CD14-positive monocyte (primary cell): ENCODE measurements at places on chromosomes 2 and 18.
A peak's percentile ranks its signal among the peaks of the same experiment; 100 is the strongest.

DNA sequence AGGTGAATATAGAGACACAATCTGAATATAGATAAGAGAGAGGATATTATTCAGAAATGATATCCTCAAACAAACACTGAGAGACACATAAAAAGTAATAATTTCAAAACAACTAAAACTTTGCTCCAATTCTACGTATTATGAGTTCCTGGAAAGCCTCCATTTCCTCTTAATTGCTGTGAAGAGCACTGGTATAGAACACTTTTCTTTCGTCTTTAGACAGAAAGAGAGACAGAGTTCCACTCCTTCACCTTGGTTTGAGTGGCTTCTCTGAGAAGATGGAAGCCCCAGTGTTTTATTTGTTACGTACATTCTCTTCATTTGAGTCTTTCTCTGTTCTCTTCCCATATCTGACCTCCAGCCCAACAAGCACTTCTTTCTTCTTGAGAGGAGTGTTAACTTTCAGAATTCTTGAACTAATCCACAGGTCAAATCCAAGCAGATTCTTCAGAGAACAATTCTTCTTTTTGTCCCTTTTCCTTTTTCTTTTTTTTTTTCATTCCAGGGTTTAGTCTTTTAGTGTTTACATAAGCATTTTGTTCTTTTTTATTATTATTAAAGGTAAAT is 6.4 kb upstream of the PIK3C3 start:
- no peak overlapping the region for H3K4me3 ChIP-seq
- DNase-seq = no peak
- no peaks in the 10 kb centered on the region for H3K4me1 ChIP-seq
- H3K27ac ChIP-seq = no peak overlapping the region
- H3K27me3 ChIP-seq = no peaks in the 10 kb centered on the region
- H3K36me3 ChIP-seq = no peaks in the 10 kb centered on the region

GRCh38 chr2:141929331-141930252 is 201.2 kb downstream of the LRP1B start:
- no peak for DNase-seq
- no peaks in the 10 kb centered on the region for H3K36me3 ChIP-seq
- H3K27me3 ChIP-seq = no peaks in the 10 kb centered on the region
- no peak overlapping the region for H3K4me3 ChIP-seq

GRCh38 chr2:200658278-200658864 is 72.6 kb downstream of the AOX1 start:
- H3K4me3 ChIP-seq = no peak overlapping the region
- H3K27ac ChIP-seq = no peak overlapping the region
- no peaks in the 10 kb centered on the region for H3K27me3 ChIP-seq
- no peak for DNase-seq

DNA sequence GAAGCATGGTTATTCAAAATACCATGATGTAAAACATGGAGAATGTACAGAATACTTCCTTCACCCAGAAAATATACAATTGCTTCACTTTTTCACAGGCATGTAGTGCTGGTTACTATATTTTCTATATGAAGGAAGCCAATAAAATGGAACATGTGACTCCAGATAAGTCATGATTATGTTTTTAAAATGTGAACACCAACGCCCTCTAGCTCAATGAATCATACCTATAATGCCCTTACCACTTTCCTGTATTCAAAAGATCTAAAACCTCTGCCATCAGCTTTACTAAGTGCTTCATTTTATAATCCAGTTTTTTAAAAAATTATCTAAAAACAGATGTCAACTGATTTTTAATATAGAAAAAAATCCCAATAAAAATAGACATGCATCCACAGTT is 59.9 kb downstream of the SMAD2 start:
- no peak overlapping the region for H3K4me3 ChIP-seq
- H3K4me1 ChIP-seq = no peaks in the 10 kb centered on the region
- DNase-seq = no peak
- no peaks in the 10 kb centered on the region for H3K27me3 ChIP-seq

GRCh38 chr2:42964439-42965083 is 172.2 kb upstream of the HAAO start:
- no peak overlapping the region for H3K27ac ChIP-seq
- H3K4me1 ChIP-seq = peaks cover 63% of the 10 kb centered on the region
- no peaks in the 10 kb centered on the region for H3K27me3 ChIP-seq

GRCh38 chr18:9775178-9775577 is 67.1 kb downstream of the RAB31 start:
- no peaks in the 10 kb centered on the region for H3K27me3 ChIP-seq
- peak; percentile 95 for DNase-seq
- peak overlapping the region; percentile 59 for H3K27ac ChIP-seq
- no peak overlapping the region for H3K4me3 ChIP-seq

GRCh38 chr2:237440819-237441281 is 26.9 kb upstream of the COL6A3 start:
- no peak overlapping the region for H3K27ac ChIP-seq
- H3K36me3 ChIP-seq = no peaks in the 10 kb centered on the region
- DNase-seq = no peak
- no peaks in the 10 kb centered on the region for H3K4me1 ChIP-seq
- no peak overlapping the region for H3K4me3 ChIP-seq

- no peaks in the 10 kb centered on the region for H3K27me3 ChIP-seq
- no peak overlapping the region for H3K4me3 ChIP-seq
- DNase-seq = no peak
- no peaks in the 10 kb centered on the region for H3K4me1 ChIP-seq
- H3K36me3 ChIP-seq = peaks cover 65% of the 10 kb centered on the region
- no peak overlapping the region for H3K27ac ChIP-seq
Measured at GRCh38 chr2:15383695-15384350, 177.3 kb downstream of the NBAS start.

DNA sequence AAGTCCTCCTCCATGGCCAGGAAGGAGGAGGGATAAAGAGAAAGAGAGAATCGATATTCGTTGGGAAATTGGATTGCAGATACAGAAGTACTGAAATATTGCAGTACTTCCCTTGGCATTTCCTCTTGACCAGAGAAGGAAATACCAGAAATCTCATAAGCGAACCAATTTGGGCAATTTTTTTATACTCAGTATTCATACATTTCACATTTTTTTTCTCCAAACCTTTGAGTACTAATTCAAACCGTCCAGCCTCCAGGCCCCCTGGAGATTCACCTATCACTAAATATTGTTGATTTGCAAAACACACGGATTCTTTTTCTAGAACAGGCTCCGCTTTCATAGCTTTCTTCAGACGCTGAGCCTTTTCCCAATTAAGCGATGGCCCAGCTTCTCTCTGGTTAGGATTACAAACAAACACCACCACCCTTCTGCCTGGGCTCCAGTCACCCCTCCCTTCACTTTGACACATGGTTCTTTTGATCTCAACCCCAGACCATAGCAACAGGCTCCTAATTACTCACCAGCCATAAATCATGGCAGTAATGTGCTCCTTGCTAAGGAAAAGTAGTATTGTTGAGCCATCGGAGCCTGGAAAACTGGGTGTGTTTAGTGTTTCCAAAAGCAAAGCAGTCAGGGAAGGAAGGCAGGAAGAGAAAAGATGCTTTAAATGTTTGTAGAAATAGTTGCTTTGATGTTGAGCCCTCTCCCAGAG is 138.4 kb upstream of the CCDC68 start:
- H3K4me1 ChIP-seq = no peaks in the 10 kb centered on the region
- no peak overlapping the region for H3K4me3 ChIP-seq
- no peaks in the 10 kb centered on the region for H3K36me3 ChIP-seq
- no peak overlapping the region for H3K27ac ChIP-seq

- H3K4me3 ChIP-seq = no peak overlapping the region
- H3K36me3 ChIP-seq = no peaks in the 10 kb centered on the region
- no peak for DNase-seq
Measured at GRCh38 chr2:95552911-95553310, 38.9 kb upstream of the TRIM43 start.

- no peaks in the 10 kb centered on the region for H3K27me3 ChIP-seq
- H3K27ac ChIP-seq = no peak overlapping the region
- no peaks in the 10 kb centered on the region for H3K4me1 ChIP-seq
- DNase-seq = no peak
Measured at GRCh38 chr2:133496501-133497269, 71.6 kb downstream of the NCKAP5 start.

GRCh38 chr2:18790509-18791171 is 201.3 kb upstream of the NT5C1B start:
- no peaks in the 10 kb centered on the region for H3K27me3 ChIP-seq
- H3K27ac ChIP-seq = no peak overlapping the region
- no peak for DNase-seq
- no peaks in the 10 kb centered on the region for H3K4me1 ChIP-seq

GRCh38 chr2:20065885-20066602 is 14.6 kb upstream of the LAPTM4A start:
- no peaks in the 10 kb centered on the region for H3K27me3 ChIP-seq
- no peak overlapping the region for H3K27ac ChIP-seq
- peak; percentile 56 for DNase-seq
- peaks cover 7% of the 10 kb centered on the region for H3K4me1 ChIP-seq
- H3K36me3 ChIP-seq = no peaks in the 10 kb centered on the region

DNA sequence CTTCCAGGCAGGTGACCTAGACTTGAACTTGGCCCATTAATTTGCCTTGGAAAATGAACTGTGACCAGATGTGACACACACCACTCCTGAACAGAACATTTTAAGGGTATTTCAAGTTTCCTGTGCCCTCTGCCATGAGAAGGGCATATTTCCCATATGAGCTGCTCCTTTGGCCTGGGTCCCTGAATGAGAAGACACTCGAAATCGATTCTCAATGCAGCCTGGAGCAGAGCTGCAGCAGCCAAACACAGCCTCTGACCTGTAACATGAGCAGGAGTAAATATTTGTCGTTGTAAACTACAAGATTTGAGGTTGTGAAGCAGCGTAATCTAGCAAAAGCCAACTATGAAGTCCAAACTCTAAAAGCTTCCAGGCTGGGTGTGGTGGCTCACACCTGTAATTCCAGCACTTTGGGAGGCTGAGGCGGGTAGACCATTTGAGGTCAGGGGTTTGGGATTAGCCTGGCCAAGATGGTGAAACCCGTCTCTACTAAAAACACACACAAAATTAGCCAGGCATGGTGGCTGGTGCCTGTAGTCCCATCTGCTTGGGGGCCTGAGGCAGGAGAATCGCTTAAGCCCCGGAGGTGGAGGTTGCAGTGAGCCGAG is 30.1 kb upstream of the SOS1 start:
- no peaks in the 10 kb centered on the region for H3K27me3 ChIP-seq
- no peak overlapping the region for H3K4me3 ChIP-seq
- H3K27ac ChIP-seq = no peak overlapping the region
- no peak for DNase-seq
- no peaks in the 10 kb centered on the region for H3K36me3 ChIP-seq

DNA sequence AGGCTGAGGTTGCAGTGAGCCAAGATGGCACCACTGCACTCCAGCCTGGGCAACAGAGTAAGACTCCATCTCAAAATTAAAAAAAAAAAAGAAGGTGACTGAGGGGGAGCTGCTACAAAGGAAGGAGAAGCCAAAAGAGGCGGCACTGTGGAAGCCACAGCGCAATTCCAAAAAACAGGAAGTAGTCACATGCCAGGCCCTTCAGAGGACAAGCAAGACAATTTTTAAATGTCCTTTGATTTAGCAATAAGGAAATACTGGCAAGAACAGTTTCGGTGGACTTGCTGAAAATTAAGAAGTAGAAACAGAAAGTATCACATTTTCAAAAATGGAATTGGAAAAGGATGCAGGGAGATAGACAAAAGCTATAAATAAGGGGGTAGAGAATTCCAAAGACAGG is 122.8 kb downstream of the OSBPL1A start:
- peaks cover 5% of the 10 kb centered on the region for H3K27me3 ChIP-seq
- peak overlapping the region; percentile 9 for H3K27ac ChIP-seq
- H3K4me3 ChIP-seq = no peak overlapping the region
- peaks cover 35% of the 10 kb centered on the region for H3K4me1 ChIP-seq
- peaks cover 12% of the 10 kb centered on the region for H3K36me3 ChIP-seq

DNA sequence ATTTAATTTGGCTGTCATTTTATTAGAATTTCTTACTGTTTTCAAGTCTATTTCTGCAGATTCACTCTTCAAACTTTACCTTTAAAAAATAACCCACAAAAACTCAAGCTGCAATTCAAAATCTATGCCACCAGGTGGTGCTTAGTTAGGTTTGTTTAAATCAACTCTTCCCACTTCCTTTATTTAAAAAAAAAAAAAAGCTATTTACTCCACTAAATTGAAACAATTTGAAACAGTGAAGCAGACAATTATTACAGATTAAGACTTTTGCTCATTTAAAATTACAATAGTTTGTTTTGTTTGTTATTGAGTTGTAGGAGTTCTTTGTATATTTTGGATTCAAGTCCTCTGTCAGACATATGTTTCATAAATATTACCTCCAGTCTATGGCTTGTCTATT is 300.0 kb downstream of the PDE11A start:
- no peak overlapping the region for H3K27ac ChIP-seq
- no peaks in the 10 kb centered on the region for H3K4me1 ChIP-seq
- no peak for DNase-seq
- no peaks in the 10 kb centered on the region for H3K36me3 ChIP-seq

DNA sequence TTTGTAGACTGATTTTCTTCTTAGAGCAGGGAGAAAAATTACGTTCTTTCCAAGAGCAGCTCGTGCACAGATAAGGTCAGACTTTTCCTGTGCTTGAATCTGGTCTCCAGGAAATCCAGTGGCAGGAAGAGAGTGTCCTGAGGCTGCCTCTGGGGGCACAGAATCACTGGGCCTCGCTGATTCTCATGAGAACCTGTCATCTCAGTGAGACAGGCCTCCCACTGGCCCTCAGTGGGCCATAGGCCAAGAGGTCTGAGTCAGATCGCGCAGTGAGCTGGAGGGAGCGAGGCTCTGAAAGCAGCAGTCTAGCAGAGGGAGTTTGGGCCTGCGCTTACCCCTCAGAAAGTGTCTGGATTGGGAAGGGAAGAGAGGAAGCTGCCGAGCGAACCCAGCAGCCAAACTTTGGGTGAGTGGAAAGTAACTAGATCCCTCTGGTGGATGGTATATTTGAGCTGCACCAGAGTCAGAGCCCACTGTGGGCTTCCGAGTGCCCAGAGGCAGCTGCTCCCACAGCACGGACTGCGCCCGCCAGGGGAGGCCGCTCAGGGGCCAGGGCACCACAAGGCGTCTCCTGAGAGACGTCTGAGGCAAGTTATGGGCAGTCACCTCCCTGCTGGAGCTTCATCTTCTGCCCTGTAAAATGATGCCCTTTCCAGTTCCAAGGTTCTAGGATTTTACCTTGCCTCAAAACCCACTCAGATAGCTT is 8.2 kb downstream of the GDF7 start:
- H3K27ac ChIP-seq = no peak overlapping the region
- H3K4me1 ChIP-seq = no peaks in the 10 kb centered on the region
- no peak for DNase-seq

- no peaks in the 10 kb centered on the region for H3K36me3 ChIP-seq
- DNase-seq = no peak
- H3K4me1 ChIP-seq = peaks cover 20% of the 10 kb centered on the region
- H3K27ac ChIP-seq = no peak within 1 kb of the TSS
- peak within 1 kb of the TSS; percentile 31 for H3K4me3 ChIP-seq
Measured at GRCh38 chr2:85132834-85133637, at the start of gene TCF7L1. TCF7L1 (plus strand) TSS chr2:85133392; CDS start chr2:85133685, 293 bp downstream.

DNA sequence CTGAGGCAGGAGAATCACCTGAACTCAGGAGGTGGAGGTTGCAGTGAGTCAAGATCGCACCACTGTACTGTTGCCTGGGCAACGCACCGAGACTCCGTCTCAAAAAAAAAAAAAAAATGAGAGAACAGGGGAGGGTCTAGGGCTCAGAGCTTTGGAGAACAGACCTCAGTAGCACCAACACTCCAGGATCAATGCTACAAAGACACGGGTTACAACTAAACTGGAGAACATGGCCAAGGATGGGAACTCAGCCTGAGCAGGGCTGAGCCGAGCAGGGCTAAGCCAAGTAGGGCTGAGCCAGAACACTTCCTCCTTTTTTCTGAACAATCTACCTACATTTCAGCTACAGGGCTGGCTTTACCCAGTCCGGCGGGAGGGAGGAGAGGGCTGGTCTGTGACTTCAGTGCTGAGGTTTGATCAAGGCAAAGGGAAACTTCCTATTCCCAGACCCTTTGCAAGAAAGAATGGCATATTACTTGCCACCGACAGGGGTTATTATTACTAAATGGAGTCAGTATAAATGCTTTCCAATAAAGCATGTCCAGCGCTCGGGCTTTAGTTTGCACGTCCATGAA is 2.9 kb upstream of the CASP8 start:
- H3K27ac ChIP-seq = peak overlapping the region; percentile 97
- no peaks in the 10 kb centered on the region for H3K27me3 ChIP-seq
- H3K36me3 ChIP-seq = no peaks in the 10 kb centered on the region
- peak; percentile 75 for DNase-seq
- peaks cover 85% of the 10 kb centered on the region for H3K4me1 ChIP-seq
